ENCODE measurements at places on chromosomes 3 and 15.

DNA sequence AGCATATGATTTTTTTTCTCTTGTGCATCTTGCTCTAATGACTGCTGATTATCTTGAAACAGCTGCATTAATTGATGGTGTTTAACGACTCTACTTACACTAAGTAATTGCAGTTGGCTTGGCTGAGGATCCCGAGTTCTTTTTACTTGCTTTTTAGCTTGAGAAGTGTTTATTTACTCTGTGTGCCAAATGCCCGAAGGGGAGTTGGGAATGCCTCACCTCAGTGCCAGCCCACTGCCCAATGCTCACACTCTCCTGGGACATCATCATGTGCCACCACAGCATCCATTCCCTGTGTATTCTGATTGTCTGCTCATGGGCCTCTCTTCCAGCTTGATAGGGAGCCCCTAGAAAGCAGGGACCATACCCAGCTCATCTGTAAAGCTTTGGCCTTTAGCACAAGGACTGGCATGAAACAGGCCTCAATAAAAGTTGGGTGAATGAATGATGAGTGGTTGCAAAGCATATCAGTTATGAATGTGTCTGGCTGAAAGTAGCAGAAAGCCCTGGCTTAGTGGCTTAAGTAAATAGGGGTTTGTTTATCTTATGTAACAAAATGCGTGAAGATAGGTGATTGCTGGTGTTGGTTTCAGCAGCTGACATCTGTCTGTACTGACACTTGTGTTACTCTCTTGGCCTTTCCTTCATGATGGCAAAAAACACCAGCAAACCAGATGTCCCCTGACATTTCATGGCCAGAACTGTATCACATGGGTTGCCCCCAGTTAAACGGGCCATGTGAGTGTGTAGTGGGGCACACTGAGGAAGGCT is 8.1 kb downstream of the PXYLP1 start:
- DNase-seq, result no peak

- no peak for DNase-seq
Observed at GRCh38 chr3:32401126-32401525, 9.5 kb downstream of the CMTM7 start.

GRCh38 chr3:113439606-113440005 is 1.7 kb downstream of the CFAP44 start:
- DNase-seq, result no peak

GRCh38 chr3:121490161-121490560 is 55.6 kb downstream of the POLQ start:
- DNase-seq, result no peak

DNA sequence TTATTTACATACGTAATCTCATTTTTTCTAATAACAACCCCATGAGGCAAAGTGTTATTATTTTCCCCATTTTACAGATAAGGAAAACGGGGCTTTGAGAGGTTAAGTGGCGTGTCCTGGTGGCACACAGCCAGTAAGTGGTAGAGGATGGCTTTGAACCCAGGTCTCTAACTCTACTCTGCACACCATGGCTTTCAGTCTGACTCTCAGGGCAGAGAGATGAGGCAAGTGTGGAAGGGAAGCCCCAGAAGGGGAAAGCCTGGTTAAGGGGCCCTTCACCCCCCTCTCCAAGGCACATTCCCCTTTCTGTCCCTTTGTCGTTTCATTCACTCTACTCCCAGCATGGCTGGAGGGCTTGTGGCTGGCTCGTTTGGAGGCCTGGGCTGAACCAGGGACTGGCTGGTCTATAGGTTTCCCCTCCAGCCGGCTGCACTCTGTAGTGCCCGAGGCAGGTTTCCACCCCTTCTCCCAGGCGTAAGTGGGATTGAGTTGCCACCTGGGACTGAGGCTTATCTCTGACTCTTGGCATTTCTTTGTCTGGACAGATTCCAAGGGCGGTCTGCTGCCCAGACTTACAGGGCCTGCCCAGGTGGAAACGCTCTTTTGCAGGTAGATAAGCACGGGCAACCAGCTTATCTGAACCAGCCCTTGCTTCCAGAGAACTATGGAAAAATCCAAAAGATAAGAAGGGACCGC is 12.1 kb downstream of the SEMA4B start:
- no peak for DNase-seq

DNA sequence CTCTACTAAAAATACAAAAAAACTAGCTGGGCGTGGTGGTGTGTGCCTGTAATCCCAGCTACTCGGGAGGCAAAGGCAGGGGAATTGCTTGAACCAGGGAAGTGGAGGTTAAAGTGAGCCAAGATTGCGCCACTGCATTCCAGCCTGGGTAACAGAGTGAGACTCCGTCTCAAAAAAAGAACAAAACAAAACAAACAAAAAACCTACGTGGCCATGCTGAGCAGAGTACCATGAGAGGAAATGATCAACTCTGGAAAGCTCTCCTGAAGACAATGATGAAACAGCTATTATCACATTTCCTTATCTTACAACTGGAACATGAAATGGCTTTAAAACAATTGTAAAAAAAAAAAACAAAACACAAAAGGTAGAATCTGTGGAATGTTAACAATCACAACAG is 75.2 kb downstream of the CHSY1 start:
- DNase-seq, result no peak

DNA sequence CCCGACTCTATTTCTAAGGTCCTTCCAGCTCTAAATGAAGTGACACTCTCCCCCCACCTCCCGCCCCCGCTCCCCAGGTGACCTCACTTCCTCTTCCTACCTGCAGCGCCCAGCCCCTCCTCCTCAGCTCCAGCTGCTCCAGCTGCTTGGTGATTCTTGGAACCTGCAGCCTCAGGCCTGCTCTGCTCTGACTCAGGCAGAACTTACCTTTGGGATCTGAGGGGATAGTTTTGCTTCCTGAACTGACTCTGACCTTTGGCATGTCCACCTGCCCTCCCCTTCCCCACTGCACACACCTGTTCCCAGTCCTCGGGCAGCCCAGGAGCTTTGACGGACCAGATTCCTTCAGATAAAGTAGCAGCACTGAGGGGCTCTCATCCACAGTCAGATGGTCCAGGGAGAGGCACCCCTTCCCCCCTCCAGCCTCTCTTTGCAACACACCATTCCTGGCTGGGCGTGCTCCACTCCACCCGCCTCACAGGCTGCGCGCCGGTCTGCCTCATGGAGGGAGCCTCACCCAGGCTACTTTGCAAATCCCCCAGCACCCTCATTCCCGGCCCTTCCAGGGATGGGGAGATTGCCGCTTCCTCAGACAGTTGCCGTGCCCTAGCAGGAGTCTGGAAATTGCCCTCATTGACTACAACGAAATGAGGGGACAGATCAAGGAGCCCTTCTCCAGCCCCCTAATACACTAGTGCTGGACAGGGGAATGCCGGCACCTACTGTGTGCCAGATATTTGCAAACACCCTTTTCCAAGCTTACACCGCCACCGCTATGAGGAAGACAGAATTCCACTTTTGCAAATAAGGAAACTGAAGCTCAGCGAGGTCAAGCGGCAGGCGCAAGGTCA is 692 bp upstream of the C15orf39 start:
- peak; percentile 92 for DNase-seq

- DNase-seq, result no peak
Observed at GRCh38 chr3:67641451-67641850, 13.0 kb downstream of the SUCLG2 start.

- DNase-seq, result no peak
Observed at GRCh38 chr15:76349301-76350070, 12.9 kb downstream of the ISL2 start.

DNA sequence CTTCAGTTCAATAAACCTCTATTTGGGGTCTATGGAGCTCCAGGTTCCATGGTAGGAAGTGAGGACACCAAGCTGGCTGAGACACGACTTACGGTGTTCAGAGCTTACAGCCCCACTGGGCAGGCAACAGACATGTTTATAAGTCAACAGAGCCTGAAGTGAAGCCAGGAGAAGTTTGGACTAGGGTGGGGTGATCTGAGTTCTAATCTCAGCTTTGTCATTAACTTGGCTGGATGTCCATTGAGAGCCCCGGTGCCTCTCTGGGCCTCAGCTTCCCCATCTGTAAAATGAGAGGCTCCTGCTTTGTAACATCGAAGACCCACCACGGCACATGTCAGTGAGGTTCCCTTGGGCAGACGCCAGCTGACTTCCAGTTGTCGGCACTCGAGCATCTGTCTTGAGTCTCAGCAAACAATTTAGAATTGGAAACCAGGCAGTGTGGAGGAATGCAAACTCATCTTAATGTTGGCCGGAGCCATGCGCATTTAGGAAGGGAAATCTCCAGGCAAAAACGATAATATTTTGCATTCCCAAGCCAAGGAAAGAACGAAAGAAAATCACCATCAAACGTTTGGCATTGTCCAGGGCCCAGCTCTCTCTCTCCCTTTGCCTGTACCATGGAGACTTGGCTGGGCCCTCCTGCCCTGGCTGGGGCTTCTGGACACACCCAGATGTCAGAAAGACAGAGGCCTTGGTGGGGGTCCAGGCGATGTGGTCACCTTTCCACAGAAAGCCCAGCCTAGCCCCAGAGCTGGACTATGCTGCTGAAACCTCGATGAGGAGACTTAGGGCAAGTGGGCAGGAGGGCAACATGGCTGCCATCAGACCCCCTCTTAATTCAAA is 18.4 kb downstream of the ITGA11 start:
- DNase-seq, result no peak

- DNase-seq, result peak; percentile 66
Observed at GRCh38 chr15:77870195-77871065, 207.1 kb downstream of the TBC1D2B start.

GRCh38 chr15:40936709-40937666 is 7.8 kb downstream of the DLL4 start:
- no peak for DNase-seq

DNA sequence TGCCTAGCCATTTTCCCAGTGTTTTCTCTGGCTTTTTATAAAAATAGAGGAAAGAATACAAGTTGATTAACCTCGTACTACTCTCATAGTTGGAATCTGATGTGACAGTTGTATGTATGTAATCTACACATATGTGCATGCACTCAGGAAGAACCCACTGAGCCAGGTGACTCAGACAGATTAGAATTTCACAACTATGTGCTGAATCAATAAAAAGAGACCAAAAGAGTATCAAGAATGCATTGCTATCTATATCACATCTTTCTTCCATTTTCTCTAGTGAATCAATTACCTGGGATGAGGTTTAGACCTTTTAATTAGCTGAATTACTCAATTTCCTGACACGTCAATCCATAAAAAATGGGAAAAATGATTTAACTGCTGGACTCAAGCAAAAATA is 319.3 kb upstream of the ATP10A start:
- no peak for DNase-seq

DNA sequence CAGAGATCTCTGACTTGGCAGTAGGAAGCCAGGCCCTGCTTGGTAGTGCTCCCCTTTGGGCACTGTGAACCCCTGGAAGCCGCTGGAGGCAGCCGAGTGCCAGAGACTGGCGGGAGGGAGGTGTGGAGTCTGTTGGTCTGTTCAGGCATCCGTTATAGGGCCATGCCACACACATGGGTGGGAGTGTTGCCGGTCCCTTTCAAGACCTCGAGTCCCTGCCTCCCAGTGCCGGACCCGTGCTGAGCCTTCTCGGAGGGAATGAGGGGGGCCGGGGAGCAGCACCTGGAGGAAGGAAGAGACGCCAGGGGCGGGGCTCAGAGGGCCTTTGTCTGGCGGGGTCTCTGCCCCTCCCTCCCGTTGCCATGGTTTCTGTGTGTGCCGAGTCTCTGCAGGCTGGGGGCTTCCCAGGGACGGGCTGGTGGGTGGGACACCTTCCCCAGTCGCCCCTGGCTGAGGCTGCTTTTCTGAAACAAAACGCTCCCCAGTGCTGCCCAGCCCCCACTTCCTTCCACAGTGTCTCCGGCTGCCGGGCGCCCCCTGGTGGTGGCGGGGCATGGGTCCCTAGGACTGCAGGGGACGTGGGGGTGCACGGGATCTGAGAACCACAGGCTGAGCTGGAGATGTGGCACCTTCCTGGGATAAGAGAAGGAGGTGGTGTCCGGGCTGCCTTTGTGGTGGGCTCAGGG is 10.0 kb downstream of the GNAI2 start:
- DNase-seq, result peak; percentile 69

GRCh38 chr3:176595307-176595706 is 602.0 kb downstream of the TBL1XR1 start:
- DNase-seq, result no peak

DNA sequence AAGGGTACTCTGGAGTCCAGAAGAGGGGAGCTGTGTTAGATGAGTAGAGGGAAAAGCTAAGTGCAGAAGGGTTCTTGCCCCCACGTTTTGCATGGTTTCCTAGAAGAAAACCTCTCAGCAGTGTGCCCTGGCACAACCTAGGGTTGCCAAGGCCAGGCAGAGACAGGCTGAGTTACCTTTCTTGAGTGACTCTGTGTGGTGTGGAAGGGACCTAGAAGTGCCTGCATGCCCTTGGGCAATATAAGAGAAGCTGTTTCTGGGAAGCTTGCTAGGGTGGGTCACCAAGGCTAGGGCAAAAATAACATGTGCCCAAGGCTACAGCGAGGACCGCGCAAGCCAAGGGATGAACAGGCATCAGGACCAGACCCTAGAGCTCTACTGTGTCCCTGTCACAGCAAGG is 3.4 kb upstream of the SAMD7 start:
- no peak for DNase-seq

DNA sequence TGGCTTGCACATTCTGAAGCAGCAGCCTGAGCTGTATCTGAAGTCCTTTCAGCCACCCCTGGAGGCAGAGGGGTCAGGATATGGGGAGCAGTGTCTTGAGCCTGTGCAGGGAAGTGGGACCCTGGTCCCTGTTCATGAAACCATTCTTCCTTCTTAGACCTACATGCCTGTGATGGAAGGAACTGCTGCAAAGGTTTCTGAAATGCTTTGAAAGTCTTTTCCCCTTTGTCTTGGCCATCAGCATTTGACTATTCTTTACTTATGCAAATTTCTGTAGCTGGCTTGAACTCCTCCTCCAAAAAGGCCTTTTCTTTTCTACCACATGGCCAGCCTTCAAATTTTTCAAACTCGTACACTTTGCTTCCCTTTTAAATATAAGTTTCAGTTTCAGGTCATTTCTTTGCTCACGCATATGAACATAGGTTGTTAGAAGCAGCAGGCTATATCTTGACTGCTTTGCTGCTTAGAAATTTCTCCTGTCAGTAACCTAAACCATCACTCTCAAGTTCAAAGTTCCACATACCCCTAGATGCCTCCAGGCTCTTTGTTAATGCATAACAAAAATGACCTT is 62.3 kb downstream of the GALK2 start:
- DNase-seq, result no peak

GRCh38 chr15:69887009-69887408 is 210.7 kb downstream of the TLE3 start:
- no peak for DNase-seq

- no peak for DNase-seq
Observed at GRCh38 chr3:183266454-183266853, 13.4 kb downstream of the B3GNT5 start.

DNA sequence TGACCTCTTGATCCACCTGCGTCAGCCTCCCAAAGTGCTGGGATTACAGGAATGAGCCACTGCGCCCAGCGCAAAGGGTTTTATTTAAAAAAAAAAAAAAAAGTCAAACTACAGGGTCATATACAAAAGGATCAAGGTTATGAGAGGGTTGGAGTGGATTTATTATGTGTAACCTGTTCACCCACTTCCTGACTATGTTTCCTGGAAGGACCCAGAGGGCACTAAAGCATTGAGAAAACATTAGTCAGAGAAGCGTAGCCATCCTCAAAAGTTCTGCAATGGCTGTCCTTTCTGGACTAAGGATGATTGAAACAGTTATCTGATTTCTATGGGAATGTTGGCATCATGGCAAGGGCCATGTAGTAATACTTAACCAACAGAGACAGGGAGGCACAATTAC is 7.3 kb upstream of the SCAPER start:
- DNase-seq, result no peak

- DNase-seq, result no peak
Observed at GRCh38 chr3:45848392-45848791, 6.5 kb upstream of the LZTFL1 start.

- peak; percentile 37 for DNase-seq
Observed at GRCh38 chr3:46442576-46443530, 21.9 kb downstream of the LTF start.

- DNase-seq, result no peak
Observed at GRCh38 chr3:149529099-149529498, 54.6 kb downstream of the TM4SF4 start.

Measured in RWPE1 (cell line).